ENCODE measurements at places on chromosomes 6 and 20.

GRCh38 chr6:49668083-49668511 is 31.5 kb upstream of the RHAG start:
- no peak for DNase-seq

DNA sequence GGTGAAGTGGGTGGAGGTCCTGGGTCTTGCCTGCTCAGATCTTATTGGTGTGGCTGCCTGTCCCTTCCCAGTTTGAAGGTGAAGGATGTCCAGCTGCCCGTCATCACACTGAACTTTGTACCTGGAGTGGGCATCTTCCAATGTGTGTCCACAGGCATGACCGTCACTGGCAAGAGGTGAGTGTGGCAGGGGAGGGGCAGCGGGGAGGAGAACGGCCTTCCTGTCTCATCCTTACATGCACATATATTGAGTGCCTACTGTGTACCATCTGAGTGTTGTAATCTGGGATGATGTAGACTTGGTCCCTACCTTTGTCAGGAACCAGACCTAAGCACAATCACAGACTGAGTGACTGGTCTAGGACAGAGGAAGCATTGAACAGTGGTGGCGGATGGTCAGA is 2.7 kb downstream of the BPIFB6 start:
- DNase-seq: no peak

DNA sequence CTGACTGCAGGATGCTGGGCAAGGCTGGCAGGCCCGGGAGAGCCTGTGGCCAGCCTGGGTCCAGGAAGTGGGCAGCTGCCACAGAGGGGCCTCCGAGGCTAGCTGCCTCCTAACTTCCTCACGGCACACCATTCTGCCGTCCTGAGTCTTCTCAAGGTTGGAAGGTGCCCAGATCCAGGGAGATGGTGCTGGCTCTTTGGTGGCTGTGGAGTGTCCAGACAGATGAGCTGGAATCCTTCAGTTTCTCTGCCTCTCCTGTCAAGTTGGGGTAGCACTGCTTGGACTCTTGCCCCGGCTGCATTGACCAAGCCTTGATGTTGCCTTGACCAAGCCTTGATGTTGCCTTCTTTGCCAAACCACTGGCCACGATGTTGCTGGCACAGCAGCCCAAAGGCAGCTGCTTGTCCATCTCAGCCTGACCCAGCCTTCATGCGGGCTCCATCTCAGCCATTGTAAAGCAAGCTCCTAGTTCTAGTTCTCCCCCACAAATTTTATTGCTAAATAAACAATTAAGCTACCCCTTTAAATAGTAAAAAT is 75.1 kb upstream of the AFDN start:
- DNase-seq: no peak

DNA sequence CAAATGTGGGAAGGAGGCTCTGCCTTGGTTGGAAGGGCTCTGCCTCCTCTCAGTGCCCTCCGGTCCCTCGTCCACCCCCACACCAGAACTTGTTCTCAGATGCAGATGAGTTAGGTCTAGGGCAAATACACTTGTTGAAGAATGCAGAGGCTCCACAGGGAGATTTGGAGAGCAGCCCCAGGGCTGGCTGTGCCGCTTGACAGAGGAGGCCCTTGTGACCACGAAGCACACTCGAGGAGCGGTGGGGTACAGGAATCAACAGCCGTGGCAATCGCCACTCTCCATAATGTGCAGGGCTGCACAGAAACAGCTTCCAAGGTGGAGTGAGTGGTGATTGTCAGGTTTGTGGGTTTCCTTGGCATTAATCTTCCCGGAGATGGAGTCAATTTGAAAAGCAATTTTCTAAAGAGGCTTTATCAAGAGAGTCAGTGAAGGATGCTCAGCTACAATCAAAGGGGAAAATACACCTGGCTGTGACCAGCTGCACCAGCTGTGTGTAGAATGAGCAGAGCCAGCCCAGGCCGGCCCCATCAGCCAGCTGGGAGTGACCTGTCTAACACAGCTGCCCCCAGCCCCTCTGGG is 59.5 kb downstream of the BFSP1 start:
- no peak for DNase-seq

DNA sequence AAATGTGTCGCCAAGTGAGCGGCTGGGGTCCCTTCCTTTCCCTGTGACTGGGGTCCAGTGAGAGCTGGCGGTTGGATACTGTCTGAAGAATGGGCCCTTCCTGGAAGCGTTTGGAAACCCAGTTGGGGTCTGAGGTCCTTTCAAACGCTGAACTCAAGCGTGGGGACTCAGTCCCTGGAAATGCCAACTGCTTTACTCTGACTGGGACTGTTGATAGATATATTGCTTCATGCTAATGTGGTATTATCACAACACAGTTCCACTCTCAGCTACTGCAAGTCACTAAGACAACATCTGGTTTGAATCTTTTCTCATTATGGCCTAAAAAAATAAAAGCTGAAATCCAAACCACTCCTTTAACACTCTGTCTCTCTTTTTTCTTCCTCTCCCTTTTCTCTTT is 23.7 kb upstream of the PSMF1 start:
- no peak for DNase-seq

DNA sequence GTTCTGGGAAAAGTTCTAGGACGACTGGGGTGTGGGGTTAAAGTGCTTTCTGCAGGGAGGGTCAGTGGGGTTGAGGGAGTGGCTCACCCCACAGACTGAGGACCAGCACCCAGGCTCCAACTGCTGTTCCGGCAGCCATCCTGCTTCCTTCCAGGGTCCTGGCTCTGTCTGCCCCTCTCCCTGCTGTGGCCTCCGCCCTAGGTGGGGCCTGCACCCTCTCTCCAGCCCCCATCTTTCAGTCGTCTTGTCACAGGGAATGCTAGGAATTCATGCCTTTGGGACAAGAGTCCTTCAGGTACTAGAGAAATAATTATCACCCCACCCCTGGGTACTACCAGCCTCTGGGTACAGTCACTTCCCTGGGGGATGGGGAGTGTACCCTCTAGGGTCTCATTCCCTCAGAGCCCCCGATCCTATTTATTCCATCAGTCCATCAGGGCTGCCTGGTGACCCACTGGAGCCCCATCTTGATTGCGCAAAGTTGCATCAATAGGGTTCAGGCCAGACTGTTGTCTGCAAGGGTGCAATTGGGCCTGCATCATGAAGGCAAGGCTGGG is at the start of gene AGER:
Gene AGER (minus strand): TSS at position 170 of the 557 bp plus-strand sequence. CDS start 31 bp downstream, at position 139.
- DNase-seq: no peak

GRCh38 chr6:24520929-24521546 is 26.3 kb downstream of the ALDH5A1 start:
- DNase-seq: no peak

DNA sequence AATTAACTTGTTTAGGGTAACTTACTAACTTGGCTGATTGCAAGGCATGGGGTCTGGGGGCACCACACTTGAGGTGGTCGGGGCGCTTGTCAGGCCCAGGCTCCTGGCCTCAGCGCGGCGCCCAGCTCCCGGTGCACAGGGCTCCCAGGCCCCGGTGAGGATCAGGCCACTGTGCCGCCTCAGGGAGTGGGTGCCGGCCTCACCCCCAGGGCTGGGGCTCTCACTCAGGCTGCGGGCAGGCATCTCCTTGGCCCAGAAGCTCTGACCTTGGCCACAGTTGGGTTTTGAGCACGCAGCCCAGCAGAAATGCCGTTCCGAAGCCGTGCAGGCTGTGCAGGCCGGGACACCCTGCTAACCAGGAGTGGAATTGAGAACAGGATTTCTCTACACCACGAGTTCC is 37.8 kb upstream of the BHLHE23 start:
- no peak for DNase-seq

DNA sequence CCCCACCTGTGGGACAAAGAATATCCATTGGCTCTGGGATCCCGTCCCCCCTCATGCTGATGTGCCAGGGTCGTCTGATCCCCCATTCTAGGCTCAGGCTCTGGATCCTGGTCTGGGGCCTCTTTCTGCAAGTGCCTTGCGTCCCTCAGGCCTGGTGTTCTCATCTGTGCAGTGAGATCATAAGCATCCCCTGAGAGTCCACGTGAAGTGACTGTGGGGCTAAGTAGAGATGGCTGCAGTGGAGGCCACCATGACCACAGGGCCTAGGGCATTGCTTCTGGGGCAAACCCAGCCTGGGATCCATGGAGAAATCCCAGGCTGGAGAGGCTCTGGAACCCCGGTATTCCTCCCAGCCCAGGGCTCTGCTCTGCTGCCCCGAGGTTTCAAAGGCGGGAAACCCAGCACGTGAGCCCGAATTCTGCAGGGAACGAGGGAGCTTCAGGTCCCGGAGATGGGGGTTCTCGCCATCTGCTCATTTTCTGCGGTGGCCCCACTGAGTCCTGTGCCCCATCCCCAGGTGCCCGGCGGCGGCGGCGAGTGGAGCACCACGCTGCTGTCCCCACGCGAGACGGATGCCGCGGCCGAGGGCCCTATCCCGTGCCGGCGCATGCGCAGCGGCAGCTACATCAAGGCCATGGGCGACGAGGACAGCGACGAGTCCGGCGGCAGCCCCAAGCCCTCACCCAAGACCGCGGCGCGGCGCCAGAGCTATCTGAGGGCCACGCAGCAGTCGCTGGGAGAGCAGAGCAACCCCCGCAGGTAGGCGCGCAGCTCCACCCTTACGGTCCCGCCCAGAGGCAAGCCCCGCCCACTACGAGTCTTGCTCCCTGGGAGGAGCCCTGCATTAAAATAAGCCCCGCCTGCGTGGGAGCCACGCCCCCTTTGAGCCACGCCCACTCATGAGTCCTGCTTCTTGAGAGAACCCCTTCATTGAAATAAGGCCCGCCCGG is 105.5 kb upstream of the MYL9 start:
- DNase-seq: no peak

DNA sequence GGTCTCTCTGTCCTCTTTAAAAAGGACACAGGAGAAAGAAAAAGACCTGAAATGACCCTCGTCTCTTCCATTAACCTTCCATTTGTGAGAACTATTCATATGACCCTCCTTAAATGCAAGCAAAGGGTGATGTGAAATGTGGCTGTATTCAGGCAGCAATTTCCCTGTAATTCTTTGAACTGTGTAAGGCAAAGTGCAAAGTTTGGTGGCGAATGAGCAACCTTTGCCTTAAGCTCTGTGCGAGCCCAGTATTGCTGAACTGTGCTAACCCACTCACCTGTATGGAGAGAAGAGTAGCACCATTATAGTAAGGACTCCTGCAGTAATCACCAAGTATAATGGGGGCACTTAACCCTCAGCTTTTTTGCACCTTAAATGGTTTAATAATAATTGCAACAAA is 223.4 kb downstream of the PLCB1 start:
- no peak for DNase-seq

DNA sequence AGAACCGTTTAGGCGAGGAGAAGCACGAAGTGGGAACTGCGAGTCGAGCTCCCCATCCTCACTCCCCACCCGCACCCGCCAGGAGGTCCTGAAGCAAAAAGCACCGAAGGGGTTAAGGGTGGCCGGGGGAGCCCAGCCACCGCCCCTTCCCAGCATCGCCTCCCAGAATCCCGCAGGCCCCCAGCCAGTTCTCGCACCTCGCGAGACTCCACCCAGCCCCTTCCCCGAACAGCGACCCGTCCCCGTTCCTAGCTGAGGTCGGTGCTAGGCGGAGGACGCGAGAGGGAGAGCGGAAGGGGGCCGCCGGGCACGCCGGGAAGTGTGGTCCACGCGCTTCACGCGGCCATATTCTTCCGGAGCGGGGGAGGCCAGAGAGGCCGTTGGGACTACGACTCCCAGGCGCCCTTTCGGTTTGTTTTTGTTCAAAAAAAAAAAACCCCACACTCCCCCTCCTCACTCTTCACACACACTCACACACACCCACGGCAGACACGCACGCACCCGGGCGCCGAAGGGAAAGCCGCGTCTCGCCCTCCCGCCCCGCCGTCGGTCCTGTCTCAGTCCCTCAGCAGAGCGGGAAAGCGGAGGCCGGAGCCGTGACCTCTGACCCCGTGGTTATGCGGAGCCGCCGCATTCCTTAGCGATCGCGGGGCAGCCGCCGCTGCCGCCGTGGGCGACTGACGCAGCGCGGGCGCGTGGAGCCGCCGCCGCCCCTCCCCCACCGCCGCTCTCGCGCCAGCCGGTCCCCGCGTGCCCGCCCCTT is at the start of gene ASXL1:
Gene ASXL1 (plus strand): TSS at position 463 of the 763 bp plus-strand sequence. CDS start 445 bp downstream, outside the sequence.
- DNase-seq: peak; percentile 98

DNA sequence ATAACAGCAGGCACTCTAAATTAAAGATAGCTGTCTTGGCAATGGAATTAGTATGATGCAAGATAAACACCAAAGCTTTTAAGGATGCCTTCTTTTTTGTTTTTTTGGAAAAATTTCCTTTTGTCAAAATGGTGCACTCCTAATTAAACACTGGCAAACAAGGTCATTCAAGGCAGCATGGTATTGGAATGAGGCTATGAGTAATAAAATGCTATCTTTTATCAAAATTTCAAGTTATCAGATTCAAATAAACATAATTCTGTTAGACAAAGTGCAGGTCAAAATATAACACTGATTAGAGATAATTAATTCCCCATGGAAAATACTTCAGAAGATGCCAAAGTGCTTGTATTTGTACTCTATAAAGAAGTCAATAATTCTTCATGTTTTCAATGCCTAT is 514.1 kb downstream of the TENT5A start:
- no peak for DNase-seq

DNA sequence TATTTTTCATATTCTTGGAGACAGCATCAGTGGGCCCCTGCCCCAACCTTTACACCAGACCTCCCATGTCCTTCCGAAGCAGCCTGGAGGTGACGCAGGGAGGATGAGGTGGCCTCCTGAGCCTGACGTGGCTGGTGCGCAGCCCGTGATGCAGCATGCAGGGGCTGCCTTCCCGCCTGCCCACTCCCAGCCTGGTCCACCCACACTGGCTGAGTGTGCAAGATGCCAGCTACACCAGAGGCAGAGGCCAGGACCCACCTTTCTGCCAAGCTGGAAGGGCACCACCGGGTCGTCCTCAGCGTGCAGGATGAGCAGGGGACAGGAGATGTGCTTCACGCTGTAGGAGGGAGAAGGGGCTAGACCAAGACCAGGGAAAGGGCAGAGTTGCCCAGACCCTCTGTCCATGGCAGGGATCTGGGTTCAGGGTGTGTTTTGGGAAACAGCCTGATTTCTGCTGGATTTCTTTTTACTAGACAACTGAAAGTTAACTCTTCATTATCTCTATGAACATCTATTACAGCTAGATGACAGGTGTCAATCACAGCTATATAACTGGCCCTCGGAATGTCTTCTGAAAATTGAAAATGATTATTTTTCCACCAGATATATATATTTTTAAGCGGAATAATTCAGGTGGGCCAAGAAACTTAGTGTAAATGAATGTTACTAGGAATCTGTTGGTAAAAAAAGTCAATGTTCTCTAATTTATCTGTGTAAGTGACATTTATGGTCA is 55.6 kb downstream of the PYGB start:
- DNase-seq: no peak

DNA sequence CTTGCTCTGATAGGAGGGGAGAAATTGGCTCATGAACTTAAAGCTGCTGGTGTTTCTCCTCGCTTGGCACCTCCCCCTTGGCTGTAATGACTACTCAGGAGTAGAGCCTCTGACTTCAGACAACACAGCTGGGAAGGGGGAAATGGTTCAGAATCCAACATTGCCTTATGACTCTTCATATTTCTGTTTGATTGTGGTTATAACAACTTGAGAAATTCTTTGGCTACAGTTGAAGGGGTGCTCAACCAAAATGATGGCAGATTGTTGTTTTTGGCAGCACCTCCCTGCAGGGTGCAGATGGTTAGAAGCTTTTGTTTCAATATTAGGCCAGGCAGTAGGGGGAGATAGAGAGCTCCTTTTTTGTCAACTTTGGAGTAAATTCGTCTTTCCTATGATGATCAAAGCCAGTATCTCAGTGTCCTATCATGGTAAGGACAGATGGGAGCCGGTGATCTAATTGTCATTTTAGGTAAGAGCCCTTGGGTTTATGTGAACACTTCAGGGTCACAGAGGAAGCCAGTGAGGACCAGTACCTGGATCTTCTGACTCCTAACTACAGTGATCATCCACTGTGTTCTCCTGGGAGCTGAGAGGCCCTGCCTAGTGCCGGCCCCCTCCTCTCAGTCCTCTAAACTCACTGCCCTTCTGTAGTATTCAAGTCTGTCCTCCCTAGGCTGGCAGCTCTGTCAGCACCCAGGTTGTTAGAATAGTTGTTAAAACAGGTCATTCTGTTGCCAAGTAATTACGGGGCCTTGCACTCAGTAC is 39.9 kb downstream of the RPRD1B start:
- DNase-seq: peak; percentile 64

Data from Ammon's horn (tissue), 1 donor.